ENCODE measurements at places on chromosomes 2 and 18. TPM values are rescaled to one million over a fixed set of nuclear protein-coding genes. Genes with fewer than 3 reads are reported as not detected.

Gene FAM228B
- 14.5 TPM for total RNA-seq

- DNase-seq, result no peak
- no peaks in the 10 kb centered on the region for H3K4me1 ChIP-seq
- no peaks in the 10 kb centered on the region for H3K27me3 ChIP-seq
- no peak overlapping the region for H3K27ac ChIP-seq
These were observed 15.5 kb upstream of the BIN1 start for GRCh38 chr2:127122361-127123027.

GRCh38 chr2:84959566-84960506 lies 11.1 kb upstream of the KCMF1 start:
- no peak overlapping the region for H3K27ac ChIP-seq
- H3K4me1 ChIP-seq, result peaks cover 52% of the 10 kb centered on the region
- H3K4me3 ChIP-seq, result no peak overlapping the region
- no peaks in the 10 kb centered on the region for H3K27me3 ChIP-seq
- no peak for DNase-seq

Gene AOX1
- 303 TPM for total RNA-seq

DNA sequence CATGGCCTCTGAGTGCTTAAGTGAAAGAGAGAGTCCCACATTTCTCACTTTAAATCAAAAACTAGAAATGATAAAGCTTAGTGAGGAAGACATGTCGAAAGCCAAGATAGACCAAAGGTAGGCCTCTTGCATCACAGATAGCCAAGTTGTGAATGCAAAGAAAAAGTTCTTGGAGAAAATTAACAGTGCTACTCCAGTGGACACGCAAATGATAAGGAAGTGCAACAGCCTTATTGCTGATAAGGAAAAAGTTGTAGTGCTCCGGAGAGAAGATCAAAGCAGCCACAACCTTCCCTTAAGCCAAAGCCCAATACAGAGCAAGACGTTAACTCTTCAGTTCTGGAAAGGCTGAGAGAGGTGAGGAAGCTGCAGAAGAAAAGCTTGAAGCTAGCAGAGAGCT lies 32.1 kb downstream of the PSMD1 start:
- no peak overlapping the region for H3K27ac ChIP-seq
- H3K4me1 ChIP-seq, result peaks cover 7% of the 10 kb centered on the region

Data from stomach (tissue), 19 donors.